ENCODE measurements at places on chromosomes 16 and 17.

- H3K4me3 ChIP-seq = no peak overlapping the region
- DNase-seq = no peak
- H3K27ac ChIP-seq = no peak overlapping the region
- no peaks in the 10 kb centered on the region for H3K36me3 ChIP-seq
- peaks cover 3% of the 10 kb centered on the region for H3K27me3 ChIP-seq
Observed at GRCh38 chr17:83190601-83191387, 111.4 kb downstream of the METRNL start.

GRCh38 chr16:89748921-89749320 lies 27.6 kb downstream of the ZNF276 start:
- no peak overlapping the region for H3K27ac ChIP-seq
- no peak for DNase-seq
- H3K27me3 ChIP-seq = no peaks in the 10 kb centered on the region
- H3K4me3 ChIP-seq = no peak overlapping the region
- peaks cover 2% of the 10 kb centered on the region for H3K4me1 ChIP-seq

DNA sequence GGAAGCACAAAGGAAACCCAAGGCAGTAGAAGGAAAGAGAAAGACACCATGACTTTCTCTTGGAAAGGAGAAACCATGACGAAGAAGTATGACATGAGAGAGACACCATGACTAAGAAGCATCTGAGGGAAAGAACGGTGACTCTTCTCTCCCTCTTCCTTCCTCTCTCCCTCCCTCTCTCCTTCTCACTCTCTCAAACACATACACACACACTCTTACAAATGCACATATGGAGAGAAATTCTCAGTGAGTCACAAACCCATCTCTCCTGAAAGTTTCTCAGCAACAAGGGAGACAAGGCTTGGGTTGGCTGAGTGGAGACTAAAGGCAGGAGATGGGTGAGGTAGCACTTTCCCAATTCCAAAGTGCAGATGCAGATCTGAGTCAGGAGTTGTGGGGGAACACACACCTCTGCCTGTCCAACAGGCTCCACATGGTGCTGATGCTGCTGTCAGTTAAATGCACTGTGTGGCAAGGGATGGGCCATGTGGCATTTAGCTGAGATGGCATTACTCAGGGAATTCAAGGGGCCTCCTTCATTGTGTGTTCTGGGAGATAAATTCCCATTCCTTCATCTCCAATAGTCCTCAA lies 336.7 kb upstream of the C16orf82 start:
- no peak overlapping the region for H3K27ac ChIP-seq
- no peaks in the 10 kb centered on the region for H3K36me3 ChIP-seq
- H3K27me3 ChIP-seq = peaks cover 13% of the 10 kb centered on the region
- DNase-seq = no peak
- no peaks in the 10 kb centered on the region for H3K4me1 ChIP-seq
- H3K4me3 ChIP-seq = no peak overlapping the region

GRCh38 chr17:68461589-68461988 lies 4.3 kb upstream of the WIPI1 start:
- peaks cover 63% of the 10 kb centered on the region for H3K4me1 ChIP-seq
- peak overlapping the region; percentile 87 for H3K27ac ChIP-seq
- no peaks in the 10 kb centered on the region for H3K27me3 ChIP-seq
- peak overlapping the region; percentile 52 for H3K4me3 ChIP-seq

DNA sequence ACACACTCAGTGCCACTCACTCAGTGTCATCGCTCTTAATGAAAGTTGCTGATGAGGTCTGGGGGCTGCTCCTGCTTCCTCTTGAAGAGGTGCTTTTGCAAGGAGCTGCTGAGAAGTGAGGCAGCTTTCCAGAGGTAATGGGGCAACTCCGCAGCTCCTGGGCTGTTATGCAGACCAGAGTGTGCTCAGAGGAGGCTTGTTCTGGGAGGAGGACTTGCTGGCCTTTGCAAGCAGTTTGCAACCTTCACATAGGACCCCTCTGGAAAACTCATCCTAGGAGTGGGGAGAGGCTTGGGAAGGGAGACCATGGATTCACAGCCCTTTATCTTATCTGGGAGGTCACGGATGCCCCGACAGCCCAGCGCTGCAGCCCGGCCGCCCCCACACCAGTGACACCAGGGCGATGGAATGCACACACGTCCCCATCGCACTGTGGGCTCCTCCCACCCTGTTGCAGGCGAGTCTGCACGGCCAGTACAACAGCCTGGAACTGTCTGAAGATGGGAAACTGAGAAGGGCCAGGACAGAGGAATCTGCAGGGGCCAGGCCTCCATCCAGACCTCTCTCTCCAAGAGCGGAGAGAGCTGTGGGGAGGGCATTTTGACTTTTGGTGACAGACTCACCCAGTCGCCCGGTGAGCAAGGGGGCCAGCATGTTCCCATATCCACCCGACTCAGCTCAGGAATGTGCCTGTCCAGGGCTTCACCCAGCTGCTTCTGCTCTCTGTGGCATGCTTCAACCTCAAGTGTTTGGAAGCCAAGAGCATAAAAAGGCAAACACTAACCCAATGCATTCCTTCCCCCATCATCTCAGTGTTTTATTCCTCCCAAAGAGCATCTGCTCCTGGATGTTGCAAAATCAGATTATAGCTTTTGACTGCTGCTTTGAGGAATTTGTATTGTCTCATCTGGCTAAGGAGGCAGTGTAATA lies 78.6 kb upstream of the ZNF469 start:
- DNase-seq = no peak
- no peak overlapping the region for H3K27ac ChIP-seq
- H3K4me3 ChIP-seq = no peak overlapping the region
- H3K36me3 ChIP-seq = no peaks in the 10 kb centered on the region

Measured in activated naive CD8-positive, alpha-beta T cell treated with anti-CD3 and anti-CD28 coated beads, Interleukin-2, amount 50 U/mL, for 24 hours (primary cell).